Foreskin fibroblast (primary cell): ENCODE measurements at places on chromosomes 11 and 22.
A peak's percentile ranks its signal among the peaks of the same experiment; 100 is the strongest.

DNA sequence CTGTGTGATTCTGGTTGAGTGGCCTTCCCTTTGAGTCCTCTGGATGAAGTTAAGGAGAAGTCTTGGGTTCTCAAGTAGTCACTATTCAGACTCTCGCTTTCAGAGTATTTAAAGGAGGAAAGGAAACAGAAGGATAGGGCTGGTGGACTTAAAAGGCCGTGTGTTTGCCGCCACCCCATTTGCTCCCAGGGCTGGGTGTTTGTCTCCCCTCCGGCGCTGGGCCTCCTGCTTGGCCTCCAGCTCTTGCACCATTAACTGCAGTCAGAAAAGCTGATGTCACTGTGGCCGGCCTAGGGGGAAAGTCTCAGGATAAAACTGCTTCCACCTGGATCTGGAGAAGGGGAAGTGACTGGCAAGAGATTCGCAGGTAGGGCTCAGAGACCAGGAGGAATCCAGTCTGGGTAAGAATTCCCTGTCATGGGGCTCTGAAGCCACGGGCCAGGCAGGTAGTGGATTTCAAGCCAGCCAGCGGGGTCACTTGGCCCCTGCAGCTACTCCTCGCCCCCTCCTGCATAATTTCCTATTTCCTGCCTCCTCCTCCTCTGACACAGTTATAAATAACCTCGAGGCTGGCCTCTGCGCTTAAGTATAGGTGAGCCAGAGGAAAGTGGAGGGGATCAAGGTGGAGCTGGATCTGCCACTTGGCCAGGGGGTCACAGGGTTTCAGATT is 17.1 kb downstream of the TIMP3 start:
- no peak for DNase-seq

DNA sequence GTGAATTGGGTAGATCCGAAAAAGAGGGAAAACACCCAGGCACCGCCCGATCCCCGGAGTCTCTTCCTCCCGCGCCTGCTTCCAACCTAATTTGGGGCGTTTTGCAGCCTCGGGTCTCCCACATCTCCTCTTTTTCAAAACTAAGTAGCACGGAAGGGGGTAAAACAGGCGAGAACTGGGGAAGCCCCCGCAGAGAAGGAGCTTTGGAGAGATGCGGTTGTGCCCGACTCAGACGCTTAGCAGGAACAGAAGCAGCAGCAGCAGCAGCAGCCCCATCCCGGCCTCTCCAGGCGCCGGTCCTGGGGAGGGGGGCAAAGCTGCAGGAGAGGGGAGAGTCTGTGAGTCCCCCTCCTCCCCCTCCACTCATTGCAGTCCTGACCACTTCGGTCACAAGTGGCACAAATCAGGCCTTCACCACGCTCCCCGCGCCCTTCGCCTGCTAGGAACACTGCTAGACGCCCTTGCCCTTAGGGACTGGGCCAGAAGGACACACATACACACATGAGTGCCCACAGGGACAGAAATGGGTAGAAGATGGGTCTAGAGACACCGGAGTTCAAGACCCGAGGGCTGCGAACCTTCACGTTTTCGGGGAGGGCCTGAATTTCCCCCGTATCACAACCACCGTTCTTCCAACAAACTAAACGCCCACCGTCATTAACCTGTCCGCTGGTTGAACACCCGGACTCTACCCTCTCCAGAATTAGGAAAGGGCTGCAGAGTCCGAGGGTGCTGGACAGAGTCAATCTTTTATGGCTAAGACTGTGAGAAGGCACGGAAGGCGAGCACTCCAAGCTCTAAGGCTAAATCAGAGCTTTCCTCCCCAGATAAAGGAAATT is 98.3 kb upstream of the HSD17B12 start:
- DNase-seq: no peak

DNA sequence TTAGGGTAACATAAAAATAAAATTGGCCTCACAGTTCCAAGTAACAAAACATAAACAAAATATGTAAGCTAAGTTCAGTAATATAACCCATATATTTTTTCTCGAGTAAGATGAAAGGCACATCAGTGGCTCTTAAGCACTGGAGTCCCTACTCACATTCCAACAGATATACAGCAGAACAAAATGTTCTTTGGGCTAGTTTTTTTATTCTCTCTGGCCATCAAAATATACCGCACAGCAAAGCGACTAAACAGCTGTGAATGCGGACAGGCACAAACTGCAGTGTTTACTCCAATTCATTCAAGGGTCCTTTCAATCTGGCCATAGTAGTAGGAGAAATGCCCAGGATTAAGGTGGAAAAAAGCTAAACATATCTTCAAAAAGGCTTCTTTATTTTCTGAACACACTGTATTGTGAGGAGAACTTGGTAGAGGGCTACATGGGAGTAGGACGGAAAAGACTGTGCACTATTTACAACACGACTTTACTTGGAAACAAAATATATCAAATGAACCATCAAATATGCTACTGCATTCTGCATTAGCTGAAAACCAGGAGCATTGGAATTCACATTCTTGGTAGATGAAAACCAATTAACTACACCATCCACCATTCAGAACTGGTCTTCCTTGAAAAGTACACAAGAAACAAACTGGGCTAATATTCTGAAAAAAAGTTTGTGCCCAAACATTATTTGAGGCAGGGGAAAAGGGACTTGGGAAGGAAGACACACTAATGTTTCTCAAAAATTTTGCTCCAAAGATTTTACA is 4.4 kb downstream of the CDON start:
- DNase-seq: no peak

DNA sequence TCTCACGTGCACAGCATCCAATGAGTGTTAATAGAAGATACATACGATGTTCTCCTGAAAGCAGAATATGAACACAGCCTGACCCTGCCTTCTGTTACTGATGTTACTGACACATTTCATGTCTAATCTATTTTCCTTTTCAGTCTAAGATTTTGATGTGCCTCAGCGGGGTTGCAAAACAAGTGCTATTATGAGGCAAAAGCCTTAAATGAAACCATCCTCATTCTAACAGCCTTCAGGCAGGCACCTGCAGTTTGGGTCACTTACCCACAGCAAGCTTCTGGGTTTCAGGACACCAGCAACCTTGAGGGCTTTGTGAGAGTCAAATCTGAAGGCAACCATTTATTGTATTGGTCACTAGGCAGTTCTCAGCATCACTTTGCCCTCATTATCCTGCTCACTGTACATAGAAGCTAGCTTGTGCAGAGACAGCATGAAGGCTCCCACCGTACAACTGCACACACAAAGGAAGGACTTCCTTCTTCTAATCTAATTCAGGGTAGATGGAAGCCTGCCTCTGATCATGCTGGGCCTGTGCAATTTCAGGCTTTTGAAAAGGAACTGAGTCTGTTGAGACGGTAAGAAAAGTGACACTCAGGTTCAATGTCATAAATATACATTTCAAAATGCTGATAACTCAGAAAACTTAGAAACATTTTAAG is 183.2 kb upstream of the PITPNB start:
- no peak for DNase-seq

- no peak for DNase-seq
Observed at GRCh38 chr11:88345408-88345807, 7.9 kb upstream of the CTSC start.

DNA sequence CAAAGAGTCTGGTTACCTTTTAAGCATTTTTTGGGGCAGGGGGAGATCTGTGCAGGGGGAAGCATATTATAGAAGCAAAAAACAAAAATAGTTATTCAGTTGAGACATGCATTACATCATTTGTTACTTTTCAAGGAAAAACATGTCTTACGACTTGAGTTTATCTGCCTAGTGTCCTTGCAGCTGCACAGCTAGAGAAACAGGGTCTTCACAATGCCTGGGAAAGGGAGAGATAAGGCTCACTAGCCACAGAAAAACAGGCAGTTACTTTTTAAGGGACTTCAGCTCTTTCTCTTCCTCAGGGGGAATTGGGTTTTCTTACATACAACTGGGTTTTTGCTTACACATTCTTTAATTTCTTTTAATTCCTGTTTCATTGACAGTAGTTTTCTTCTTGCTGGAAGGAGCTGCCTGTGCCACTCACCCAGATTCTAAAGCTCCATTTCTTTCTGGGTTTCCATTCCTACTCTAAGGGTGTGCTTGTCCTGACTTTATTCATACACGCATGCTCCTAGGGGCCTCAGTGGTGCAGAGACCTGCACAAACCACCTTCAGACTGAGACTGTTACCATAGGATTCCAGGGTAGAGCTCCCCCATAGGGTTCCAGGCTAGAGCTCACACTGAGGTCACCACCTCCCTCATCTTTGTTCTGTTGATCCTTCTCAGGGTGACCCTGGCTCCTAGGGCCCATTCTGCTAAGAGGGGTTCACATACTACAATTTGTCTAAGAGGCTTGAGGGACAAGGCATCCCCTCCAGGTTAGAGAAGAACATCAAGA is 14.7 kb upstream of the UBQLNL start:
- DNase-seq: no peak

GRCh38 chr11:115642660-115643059 is 138.4 kb upstream of the CADM1 start:
- DNase-seq: no peak

- DNase-seq: peak; percentile 29
Observed at GRCh38 chr11:1339066-1339675, 29.7 kb upstream of the TOLLIP start.

DNA sequence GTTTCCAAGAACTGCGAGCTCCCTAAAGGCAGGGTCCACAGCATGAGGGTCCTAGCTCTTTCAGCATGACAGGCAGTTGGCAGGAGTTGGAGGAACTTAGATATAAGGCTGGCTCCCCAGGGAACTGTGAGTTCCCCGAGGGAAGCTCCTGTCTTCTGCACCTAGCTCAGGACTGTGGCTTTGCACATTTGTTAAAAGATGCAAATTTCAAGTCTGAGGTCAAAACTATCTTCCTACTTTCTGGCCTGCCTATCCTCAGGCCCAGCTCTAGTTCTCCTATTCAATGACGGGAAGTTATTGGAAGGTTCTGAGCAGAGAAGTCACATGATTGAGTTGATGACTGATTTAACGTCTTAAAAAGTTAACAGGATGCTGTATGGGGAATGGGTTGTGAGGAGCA is 11.7 kb upstream of the UCP3 start:
- no peak for DNase-seq

GRCh38 chr11:76218449-76219178 is 12.3 kb upstream of the WNT11 start:
- DNase-seq: no peak
